ENCODE measurements at places on chromosomes 13 and 19.
A peak's percentile ranks its signal among the peaks of the same experiment; 100 is the strongest.

DNA sequence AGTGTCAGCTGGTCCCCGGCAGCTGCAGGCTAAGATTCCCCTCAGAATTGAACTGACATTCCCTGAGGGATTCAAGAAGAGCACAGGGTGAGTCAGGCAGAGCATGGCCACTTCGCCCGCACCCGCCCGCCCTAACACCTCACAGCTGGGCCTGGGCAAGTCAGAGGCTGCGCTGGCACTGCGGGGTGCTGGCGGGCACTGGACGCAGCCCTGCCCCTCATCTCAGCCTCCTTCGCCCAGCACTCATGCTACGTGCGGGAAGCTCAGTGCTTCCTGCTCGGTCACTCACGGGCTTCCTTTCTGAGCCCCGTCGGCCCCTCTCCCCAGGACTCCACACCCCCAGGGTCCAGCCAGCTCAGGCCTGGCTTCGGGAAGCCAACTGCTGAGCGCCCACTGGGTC lies 56.9 kb downstream of the MLLT1 start:
- no peak for DNase-seq

GRCh38 chr19:33348301-33349010 lies 25.1 kb upstream of the CEBPG start:
- DNase-seq = no peak

DNA sequence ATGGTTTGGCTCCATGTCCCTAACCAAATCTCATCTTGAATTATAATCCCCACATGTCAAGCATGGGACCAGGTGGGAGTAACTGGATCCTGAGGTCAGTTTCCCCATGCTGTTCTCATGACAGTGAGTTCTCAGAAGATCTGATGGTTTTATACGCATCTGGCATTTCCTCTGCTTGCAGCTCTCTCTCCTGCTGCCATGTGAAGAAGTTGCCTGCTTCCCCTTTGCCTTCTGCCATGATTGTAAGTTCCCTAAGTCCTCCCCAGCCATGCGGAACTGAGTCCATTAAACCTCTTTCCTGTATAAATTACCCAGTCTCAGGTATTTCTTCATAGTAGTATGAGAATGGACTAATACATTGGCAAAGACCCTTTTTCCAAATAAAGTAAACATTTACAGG lies 96.8 kb downstream of the TSHZ3 start:
- DNase-seq = no peak

- no peak for DNase-seq
Observed at GRCh38 chr19:18496980-18497256, 25.0 kb downstream of the ELL start.

DNA sequence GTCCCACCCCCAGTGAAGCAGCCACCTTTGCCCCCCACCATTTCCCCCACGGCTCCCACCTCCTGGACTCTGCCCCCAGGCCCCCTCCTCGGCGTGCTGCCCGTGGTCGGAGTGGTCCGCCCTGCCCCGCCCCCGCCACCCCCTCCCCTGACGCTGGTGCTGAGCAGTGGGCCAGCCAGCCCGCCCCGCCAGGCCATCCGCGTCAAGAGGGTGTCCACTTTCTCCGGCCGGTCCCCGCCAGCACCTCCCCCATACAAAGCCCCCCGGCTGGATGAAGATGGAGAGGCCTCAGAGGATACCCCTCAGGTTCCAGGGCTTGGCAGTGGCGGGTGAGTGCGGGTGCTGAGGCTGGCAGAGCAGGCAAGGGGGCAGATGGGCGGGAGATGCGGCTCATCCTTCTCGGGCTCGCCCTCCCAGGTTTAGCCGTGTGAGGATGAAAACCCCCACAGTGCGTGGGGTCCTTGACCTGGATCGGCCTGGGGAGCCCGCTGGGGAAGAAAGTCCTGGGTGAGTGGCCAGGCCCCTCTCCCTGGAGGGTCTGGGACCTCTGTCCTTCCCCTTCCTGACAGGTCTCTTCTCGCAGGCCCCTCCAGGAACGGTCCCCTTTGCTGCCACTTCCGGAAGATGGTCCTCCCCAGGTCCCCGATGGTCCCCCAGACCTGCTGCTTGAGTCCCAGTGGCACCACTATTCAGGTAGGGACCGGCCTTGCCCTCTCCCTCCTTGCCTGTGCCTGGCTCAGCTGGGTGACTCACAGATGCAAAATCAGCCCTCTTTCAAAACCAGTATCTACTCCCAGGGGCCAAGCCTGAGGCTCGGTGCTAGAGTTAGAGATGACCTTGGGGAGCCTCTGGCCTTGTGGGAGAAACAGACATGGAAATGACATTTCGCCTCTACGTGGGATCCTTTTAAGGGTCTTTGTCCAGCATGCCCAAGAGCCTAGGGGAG lies 8.8 kb downstream of the IGFLR1 start:
- DNase-seq = no peak

- DNase-seq = no peak
Observed at GRCh38 chr13:75544681-75545330, 4.8 kb upstream of the UCHL3 start.

- no peak for DNase-seq
Observed at GRCh38 chr19:4434391-4434790, 23.2 kb downstream of the UBXN6 start.

DNA sequence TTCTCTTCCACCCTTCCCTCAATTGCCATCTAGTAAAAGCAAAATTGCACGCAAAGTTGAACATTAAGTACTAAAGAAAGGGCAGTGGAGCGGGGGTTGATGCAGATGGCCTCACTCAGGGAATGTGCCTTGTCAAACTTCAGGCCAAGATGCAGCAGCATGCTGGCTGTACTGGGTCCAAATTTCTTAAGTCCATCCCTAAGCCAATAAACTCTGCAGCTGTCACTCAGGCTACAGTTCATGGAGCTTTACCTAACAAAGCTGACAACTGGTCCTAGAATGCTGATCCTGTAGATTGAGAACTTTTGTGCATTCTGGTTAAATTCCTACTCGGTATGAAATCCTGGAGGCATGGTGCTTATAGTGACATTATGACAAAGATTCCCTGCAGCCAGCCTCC lies 88.4 kb downstream of the FOXO1 start:
- DNase-seq = no peak

- DNase-seq = peak; percentile 97
Observed at GRCh38 chr19:12722566-12723380, 959 bp downstream of the TNPO2 start.

GRCh38 chr13:43128504-43128961 lies 105.1 kb downstream of the DNAJC15 start:
- no peak for DNase-seq

DNA sequence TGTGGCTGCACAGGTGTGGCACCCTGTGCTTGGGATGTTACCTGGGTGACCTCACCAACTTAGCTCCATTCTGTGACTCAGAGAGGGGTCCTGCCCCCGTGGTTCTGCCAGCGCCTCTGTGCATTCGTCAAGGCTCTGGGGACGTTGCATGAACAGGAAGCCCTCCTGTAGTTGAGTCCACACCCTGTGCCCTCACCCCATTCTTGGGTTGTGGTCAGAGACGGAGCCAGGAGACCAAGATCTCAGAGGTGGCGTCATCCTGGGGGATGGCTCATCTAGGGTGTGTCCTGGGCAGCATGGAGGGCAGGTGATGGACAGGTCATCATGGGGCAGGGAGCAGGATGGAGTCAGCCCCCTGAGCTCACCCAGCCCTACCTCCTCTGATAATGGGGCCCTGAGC lies 2.5 kb downstream of the COX6B2 start:
- no peak for DNase-seq

- peak; percentile 96 for DNase-seq
Observed at GRCh38 chr19:13833330-13834243, 38.3 kb downstream of the ZSWIM4 start.
